ENCODE measurements at places on chromosomes 11 and 22. TPM values are rescaled to one million over a fixed set of nuclear protein-coding genes. Genes with fewer than 3 reads are reported as not detected.

BIRC3 gene
- total RNA-seq = 7.0 TPM

KRTAP5-11 gene
- total RNA-seq = not detected

PATE2 gene
- total RNA-seq = not detected

PRR33 gene
- 0.54 TPM for total RNA-seq

C11orf54 gene
- 10.0 TPM for total RNA-seq

SEPTIN3 gene
- total RNA-seq = under 0.01 TPM

OR4D5 gene
- 0.27 TPM for total RNA-seq

PLAAT4 gene
- total RNA-seq = 52.0 TPM

GNG3 gene
- not detected for total RNA-seq

RAB3IL1 gene
- total RNA-seq = 0.54 TPM

TENM4 gene
- under 0.01 TPM for total RNA-seq
